ENCODE measurements at places on chromosomes 6 and 20.

DNA sequence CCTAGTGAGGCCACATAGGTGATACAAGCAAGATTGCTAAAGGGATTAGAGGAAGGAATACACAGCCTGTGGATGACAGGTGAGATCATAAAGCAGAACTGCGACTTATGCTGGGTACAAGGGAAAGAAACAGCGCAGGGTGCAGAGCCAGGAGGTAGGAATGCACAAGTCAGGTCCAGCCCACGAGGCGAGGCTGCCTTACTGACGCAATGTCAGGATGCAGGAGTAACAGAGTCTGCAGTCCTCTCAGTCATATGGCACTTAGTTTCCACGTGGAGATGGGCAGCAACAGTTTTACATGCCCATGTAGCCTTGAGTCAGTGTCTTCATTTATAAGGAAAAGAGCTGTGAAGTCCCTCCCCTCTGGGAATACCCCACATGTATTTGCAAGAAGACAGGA is 210.9 kb downstream of the SYNE1 start:
- H3K27ac ChIP-seq: no peak overlapping the region
- DNase-seq: no peak
- no peak overlapping the region for H3K4me3 ChIP-seq
- no peaks in the 10 kb centered on the region for H3K4me1 ChIP-seq
- no peaks in the 10 kb centered on the region for H3K27me3 ChIP-seq
- no peaks in the 10 kb centered on the region for H3K36me3 ChIP-seq

DNA sequence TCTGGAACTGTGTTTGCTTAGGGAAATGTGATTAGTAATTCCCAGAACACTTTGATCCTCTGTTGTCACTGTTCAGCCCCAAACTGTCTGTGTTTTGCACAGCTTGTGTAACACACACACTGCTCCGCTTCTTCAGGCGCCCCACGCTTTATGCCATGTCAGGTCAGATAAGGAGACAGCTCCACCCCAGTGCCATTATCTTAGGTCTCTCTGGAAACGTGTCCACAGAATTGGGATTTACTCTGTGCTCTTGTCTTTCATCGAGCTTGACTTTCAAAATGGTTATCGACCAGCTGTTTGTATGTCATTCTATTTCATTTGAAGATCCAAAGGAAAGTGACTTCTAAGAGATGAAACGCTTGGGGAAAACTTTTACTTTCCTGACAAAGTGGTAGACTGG is 106.4 kb upstream of the SSTR4 start:
- no peak overlapping the region for H3K27ac ChIP-seq
- H3K27me3 ChIP-seq: peaks cover 73% of the 10 kb centered on the region
- DNase-seq: no peak
- no peaks in the 10 kb centered on the region for H3K36me3 ChIP-seq
- no peak overlapping the region for H3K4me3 ChIP-seq

GRCh38 chr20:6651016-6651415 is 116.5 kb upstream of the BMP2 start:
- peak; percentile 75 for DNase-seq
- 0 out of 2 replicates have a peak, but pooled peaks cover 7% of the 10 kb centered on the region for H3K4me1 ChIP-seq
- H3K36me3 ChIP-seq: no peaks in the 10 kb centered on the region
- H3K27ac ChIP-seq: no peak overlapping the region

GRCh38 chr6:53251033-53251672 is 97.6 kb downstream of the ELOVL5 start:
- no peak for DNase-seq
- H3K27me3 ChIP-seq: 0 out of 2 replicates have a peak, but pooled peaks cover 3% of the 10 kb centered on the region
- peaks cover 22% of the 10 kb centered on the region for H3K4me1 ChIP-seq
- H3K4me3 ChIP-seq: no peak overlapping the region

GRCh38 chr20:53146201-53146891 is 174.2 kb downstream of the TSHZ2 start:
- DNase-seq: no peak
- no peak overlapping the region for H3K4me3 ChIP-seq
- H3K36me3 ChIP-seq: no peaks in the 10 kb centered on the region
- H3K27ac ChIP-seq: no peak overlapping the region

- DNase-seq: no peak
- no peaks in the 10 kb centered on the region for H3K4me1 ChIP-seq
- no peak overlapping the region for H3K4me3 ChIP-seq
- H3K36me3 ChIP-seq: no peaks in the 10 kb centered on the region
- H3K27me3 ChIP-seq: no peaks in the 10 kb centered on the region
These were observed 94.8 kb downstream of the PTCHD4 start for GRCh38 chr6:48016020-48016755.

DNA sequence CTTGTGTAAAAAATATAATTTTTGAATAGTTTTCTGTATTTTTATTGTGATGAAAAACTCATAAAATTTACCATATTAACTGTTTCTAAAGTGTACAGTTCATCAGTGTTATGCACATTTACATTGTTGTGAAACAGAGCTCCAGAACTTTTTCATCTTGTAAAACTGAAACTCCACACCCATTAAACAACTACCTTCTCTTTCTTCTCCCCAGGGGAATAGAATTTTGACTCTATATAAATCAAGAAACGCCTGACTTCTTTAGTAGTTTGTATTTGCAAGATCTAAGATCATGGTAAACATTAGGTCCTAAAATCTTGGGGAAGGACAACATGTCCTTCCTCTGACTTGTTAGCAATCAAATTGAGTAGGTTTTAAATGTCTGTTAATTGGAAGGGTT is 9.1 kb downstream of the ANKRD66 start:
- H3K27me3 ChIP-seq: no peaks in the 10 kb centered on the region
- no peak overlapping the region for H3K4me3 ChIP-seq
- DNase-seq: no peak
- no peaks in the 10 kb centered on the region for H3K4me1 ChIP-seq
- no peak overlapping the region for H3K27ac ChIP-seq

DNA sequence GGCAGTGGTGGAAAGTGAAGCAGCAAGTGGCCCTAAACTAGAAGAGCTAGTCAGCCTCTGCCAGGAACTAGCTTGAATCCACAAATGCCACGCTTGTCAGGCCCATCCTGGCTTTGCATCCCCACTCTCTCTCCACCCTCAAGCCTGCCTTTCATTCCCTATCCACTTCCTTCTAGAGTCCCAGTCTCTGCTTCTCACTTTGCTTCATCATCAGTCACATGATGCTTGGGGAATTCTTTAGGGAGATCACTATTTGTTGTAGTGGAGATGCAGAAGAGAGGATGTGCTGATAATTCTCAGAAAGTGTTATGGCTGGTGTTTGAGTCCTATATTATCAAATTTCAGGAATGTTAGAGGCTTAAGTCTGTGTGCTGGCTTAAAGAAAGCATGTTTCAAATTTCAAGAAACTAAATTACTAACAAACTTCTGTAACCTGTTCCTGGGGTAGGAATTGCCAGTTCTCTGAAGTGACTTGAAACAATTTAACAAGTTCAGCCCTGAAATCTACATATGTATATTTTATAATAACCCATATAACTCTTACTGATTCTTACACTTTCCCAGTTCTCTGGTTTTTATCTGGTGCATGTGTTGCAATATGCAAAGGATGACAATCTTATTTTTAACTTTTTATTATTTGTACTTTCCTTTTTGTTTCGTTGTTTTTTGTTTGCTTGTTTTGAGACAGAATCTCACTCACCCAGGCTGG is 7.5 kb downstream of the TRIM39 start:
- H3K4me3 ChIP-seq: no peak overlapping the region
- no peak overlapping the region for H3K27ac ChIP-seq
- H3K36me3 ChIP-seq: peaks cover 39% of the 10 kb centered on the region
- no peaks in the 10 kb centered on the region for H3K27me3 ChIP-seq

DNA sequence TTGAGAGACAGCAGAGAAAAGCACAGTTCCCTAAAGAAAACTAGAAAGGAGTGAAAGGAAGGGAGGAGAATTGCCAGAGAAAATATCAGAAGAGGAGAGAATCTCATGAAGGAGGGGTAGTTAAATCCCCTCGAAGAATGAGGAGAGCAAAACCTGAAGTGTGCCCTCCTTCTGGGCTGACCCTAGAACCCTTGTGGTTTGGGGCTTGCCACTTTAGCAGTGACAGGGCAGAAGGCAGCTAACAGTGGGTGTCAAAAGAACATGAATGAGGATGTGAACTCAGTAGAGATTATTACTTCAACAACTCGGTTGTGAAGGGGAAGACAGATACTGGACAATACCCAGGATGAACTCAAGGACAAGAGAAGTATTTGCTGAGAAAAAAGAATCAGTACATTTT is 73.6 kb downstream of the RALGAPA2 start:
- no peaks in the 10 kb centered on the region for H3K36me3 ChIP-seq
- H3K4me3 ChIP-seq: no peak overlapping the region
- H3K27ac ChIP-seq: no peak overlapping the region

DNA sequence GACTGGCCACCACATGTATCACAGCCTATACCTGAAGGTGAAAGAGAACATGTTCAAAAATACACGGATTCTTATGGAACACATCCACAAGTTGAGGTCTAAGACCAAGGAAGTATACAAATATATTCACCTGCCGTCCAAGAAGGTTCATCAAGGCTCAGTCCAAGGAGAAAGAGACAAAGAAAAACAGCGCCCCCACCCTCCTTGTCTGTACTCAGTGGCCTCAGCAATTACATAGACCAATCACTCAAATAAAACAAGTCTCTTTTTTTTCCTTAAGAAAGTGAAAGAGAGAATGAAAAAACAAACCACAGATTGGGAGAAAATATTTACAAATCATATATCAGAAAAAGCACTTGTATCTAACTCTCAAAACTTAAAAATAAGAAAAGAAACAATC is 19.5 kb downstream of the CPXM1 start:
- no peak overlapping the region for H3K4me3 ChIP-seq
- peaks cover 47% of the 10 kb centered on the region for H3K27me3 ChIP-seq
- H3K4me1 ChIP-seq: no peaks in the 10 kb centered on the region
- H3K27ac ChIP-seq: no peak overlapping the region
- H3K36me3 ChIP-seq: no peaks in the 10 kb centered on the region
- no peak for DNase-seq

- H3K27ac ChIP-seq: peak overlapping the region; percentile 79
- H3K4me3 ChIP-seq: peak overlapping the region; percentile 64
- H3K4me1 ChIP-seq: peaks cover 66% of the 10 kb centered on the region
- DNase-seq: peak; percentile 40
- H3K27me3 ChIP-seq: no peaks in the 10 kb centered on the region
These were observed 48.3 kb downstream of the RREB1 start for GRCh38 chr6:7155871-7156579.

- no peak overlapping the region for H3K4me3 ChIP-seq
- H3K4me1 ChIP-seq: peaks cover 29% of the 10 kb centered on the region
- H3K27ac ChIP-seq: peak overlapping the region; percentile 83
- H3K27me3 ChIP-seq: no peaks in the 10 kb centered on the region
These were observed 55.1 kb downstream of the JAG1 start for GRCh38 chr20:10618611-10619245.

GRCh38 chr6:155227046-155227445 is 36.8 kb upstream of the CLDN20 start:
- H3K4me1 ChIP-seq: peaks cover 11% of the 10 kb centered on the region
- DNase-seq: no peak
- no peak overlapping the region for H3K4me3 ChIP-seq
- no peaks in the 10 kb centered on the region for H3K36me3 ChIP-seq
- no peak overlapping the region for H3K27ac ChIP-seq
- no peaks in the 10 kb centered on the region for H3K27me3 ChIP-seq

- H3K4me1 ChIP-seq: peaks cover 87% of the 10 kb centered on the region
- H3K27me3 ChIP-seq: no peaks in the 10 kb centered on the region
- H3K27ac ChIP-seq: peak overlapping the region; percentile 93
- peaks cover 12% of the 10 kb centered on the region for H3K36me3 ChIP-seq
- H3K4me3 ChIP-seq: peak overlapping the region; percentile 55
These were observed 6.6 kb downstream of the TRAM2 start for GRCh38 chr6:52570291-52570700.

DNA sequence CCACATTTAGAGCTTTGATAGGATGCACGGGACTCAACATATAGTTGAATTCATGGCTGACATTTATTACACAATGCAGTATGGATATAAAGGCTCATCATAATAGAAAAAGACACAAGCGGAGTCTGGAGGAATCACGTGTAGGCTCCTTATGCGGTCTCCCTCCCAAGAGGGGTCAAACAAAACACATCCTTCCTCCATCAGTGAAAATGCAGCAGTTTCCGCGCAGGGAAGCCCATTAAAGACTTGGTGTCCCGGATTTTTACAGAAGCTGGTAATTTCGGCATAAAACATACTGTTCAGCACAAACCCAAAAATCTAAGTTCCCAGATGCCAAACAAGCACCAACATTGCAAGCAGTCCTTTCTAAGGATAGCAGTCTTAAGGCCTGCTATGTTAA is 1.1 kb downstream of the USP45 start:
- DNase-seq: peak; percentile 21
- no peaks in the 10 kb centered on the region for H3K27me3 ChIP-seq
- H3K4me1 ChIP-seq: peaks cover 20% of the 10 kb centered on the region

DNA sequence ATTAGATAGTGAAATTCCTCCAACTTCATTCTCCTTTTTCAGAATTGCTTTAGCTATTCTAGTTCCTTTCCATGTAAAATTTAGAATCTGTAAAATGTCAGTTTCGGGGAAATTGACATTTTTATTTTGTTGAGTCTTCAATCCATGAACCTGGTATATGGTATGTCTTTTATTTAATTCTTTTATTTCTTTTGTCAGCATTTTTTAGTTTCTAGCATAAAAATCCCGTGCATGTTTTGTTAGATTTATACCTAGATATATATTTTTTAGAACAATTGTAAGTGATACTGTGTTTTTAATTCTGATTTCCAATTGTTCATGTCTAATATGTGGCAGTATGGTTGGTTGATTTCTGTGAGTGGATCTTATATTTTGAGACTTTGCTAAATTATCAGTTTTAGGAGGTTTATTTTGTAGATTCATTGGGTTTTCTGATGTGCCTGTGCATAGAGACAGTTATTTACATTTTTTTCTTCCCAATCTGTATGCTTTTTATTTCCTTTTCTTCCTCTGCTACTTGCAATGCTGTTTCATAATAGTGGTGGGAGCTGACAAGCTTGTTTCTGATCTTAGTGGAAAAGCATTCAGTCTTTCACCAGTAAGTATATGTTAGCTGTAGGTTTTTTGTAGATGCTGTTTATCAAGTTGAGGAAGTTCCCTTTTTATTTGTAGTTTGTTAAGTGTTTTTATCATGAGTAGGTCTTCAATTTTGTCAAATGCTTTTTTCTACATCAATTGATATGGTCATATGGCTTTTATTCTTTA is 13.7 kb downstream of the TAB2 start:
- no peaks in the 10 kb centered on the region for H3K27me3 ChIP-seq
- peak overlapping the region; percentile 25 for H3K4me3 ChIP-seq
- peak; percentile 53 for DNase-seq
- H3K4me1 ChIP-seq: peaks cover 49% of the 10 kb centered on the region
- no peaks in the 10 kb centered on the region for H3K36me3 ChIP-seq
- H3K27ac ChIP-seq: peak overlapping the region; percentile 58

GRCh38 chr6:151288712-151289398 is 49.1 kb downstream of the AKAP12 start:
- peaks cover 6% of the 10 kb centered on the region for H3K4me1 ChIP-seq
- no peaks in the 10 kb centered on the region for H3K27me3 ChIP-seq
- no peaks in the 10 kb centered on the region for H3K36me3 ChIP-seq
- no peak overlapping the region for H3K4me3 ChIP-seq
- no peak for DNase-seq

- no peak overlapping the region for H3K27ac ChIP-seq
- H3K36me3 ChIP-seq: no peaks in the 10 kb centered on the region
- peaks cover 29% of the 10 kb centered on the region for H3K4me1 ChIP-seq
- DNase-seq: no peak
These were observed 138.9 kb downstream of the TBX18 start for GRCh38 chr6:84625506-84625905.

- no peak overlapping the region for H3K4me3 ChIP-seq
- no peak overlapping the region for H3K27ac ChIP-seq
- DNase-seq: no peak
- no peaks in the 10 kb centered on the region for H3K27me3 ChIP-seq
These were observed 50.3 kb upstream of the NAA20 start for GRCh38 chr20:19966840-19967239.

- DNase-seq: peak; percentile 97
- H3K4me3 ChIP-seq: peak overlapping the region; percentile 19
- no peaks in the 10 kb centered on the region for H3K27me3 ChIP-seq
- H3K27ac ChIP-seq: peak overlapping the region; percentile 85
These were observed 15.2 kb upstream of the MRPS18A start for GRCh38 chr6:43702534-43703440.
